ENCODE measurements at places on chromosomes 5 and 9.

DNA sequence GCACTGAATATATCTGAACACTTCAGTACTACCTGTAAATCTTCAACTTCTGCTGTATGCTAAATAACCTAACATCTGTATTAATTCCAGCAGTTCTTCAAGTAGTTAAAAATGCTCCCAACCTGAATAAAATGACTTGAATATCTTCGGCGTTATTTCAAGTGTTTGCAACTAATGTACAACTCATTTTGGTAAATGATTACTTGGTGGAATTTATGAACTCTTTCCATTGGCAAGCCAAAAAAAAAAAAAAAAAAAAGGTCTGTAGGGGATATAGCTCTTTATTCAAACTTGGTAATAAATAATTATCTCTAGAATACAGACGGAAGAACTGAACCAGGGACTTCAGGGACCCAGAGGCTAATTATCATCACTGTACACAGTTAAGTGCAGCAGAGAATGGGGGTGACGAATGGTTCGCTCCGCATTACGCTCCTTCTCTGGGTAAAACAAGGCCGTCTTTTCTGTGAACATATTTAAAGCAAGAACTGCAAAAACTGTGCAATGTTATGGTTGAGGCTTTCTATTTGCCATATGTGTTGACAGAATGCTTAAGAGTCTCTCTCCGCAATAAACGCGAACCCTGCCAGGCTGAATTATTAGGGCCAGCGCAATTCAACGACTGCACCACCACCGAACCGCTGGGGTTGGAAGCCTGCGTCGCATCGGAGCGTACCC is 1.9 kb upstream of the ERBIN start:
- no peak for DNase-seq

DNA sequence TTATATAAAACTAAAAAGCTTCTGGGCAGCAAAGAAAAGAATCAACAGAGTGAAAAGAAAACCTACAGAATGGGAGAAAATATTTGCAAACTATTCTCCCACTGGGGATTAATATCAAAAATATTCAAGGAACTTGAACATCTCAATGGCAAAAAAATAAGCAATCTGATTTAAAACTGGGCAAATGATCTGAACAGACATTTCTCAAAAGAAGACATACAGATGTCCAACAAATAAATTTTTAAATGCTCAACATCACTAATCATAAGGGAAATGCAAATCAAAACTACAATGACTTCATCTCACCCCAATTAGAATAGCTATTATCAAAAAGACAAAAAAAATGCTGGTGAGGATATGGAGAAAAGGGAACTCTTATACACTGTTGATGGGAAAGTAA is 57.2 kb upstream of the SSBP2 start:
- DNase-seq, result no peak

- DNase-seq, result no peak
Measured at GRCh38 chr5:73943397-73943796, 317.4 kb downstream of the ARHGEF28 start.

GRCh38 chr9:90998573-90998972 is 197.0 kb downstream of the SYK start:
- no peak for DNase-seq

DNA sequence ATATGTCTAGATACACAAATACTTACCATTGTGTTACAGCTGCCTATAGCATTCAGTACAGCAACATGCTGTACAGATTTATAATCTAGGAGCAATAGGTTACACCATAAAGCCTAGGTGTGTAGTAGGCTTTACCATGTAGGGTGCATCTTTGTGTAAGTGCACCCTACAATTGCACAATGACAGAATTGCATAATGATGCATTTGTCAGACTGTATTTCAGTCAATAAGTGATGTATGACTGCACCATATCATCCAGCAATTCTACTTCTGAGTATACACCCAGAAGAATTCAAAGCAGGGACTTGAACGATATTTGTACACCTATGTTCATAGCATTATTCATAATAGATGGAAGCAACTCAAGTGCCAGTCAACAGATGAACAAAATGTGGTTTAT is 100.4 kb upstream of the SLC44A1 start:
- no peak for DNase-seq

- no peak for DNase-seq
Measured at GRCh38 chr5:89282554-89283510, 399.8 kb upstream of the MEF2C start.

DNA sequence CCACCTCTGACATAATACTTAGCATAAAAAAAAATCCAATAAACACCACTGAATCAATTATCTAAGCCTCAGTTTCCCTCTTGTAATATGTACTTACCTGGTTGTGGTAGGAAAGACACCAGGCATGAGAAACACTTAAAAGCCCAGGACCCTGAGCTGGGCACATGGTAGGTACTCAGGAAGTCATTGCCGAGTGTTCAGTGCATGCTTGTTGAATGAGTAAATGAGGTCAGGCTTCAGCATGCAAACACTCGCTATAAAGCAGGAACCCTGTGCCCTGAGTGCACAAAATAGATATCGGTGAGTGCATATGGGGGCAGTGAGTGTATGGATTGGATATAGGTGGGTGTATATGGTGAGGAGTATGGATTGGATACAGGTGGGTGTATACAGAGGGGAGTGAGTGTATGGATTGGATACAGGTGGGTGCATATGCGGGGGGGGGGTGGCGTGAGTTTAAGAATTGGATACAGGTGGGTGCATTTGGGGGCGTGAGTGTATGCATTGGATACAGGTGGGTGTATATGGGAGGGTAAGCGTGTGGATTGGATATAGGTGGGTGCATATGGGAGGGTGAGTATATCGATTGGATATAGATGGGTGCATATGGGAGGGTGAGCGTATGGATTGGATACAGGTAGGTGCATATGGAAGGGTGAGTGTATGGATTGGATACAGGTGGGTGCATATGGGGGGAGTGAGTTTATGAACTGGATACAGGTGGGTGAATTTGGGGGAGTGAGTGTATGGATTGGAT is 194.3 kb upstream of the MSX2 start:
- no peak for DNase-seq

DNA sequence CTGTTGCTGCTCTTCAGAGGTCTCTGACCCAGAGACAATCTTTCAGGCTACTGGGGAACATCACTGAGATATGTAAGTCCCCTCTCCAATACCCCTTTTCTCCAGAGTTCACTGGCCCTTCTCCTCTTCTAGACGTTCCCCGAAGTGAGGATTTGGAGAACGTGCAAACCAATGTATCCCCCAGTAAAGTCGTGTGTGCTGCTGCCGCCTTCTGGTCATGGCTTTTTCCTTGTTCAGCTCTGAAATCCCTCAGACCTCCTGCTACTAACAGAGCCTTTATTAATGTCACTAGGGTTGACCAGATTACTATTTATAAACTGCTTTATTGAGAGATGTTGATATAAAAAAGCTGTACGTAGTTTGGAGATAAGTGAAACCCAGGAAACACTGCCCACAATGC is 1028.6 kb downstream of the CDH9 start:
- no peak for DNase-seq

DNA sequence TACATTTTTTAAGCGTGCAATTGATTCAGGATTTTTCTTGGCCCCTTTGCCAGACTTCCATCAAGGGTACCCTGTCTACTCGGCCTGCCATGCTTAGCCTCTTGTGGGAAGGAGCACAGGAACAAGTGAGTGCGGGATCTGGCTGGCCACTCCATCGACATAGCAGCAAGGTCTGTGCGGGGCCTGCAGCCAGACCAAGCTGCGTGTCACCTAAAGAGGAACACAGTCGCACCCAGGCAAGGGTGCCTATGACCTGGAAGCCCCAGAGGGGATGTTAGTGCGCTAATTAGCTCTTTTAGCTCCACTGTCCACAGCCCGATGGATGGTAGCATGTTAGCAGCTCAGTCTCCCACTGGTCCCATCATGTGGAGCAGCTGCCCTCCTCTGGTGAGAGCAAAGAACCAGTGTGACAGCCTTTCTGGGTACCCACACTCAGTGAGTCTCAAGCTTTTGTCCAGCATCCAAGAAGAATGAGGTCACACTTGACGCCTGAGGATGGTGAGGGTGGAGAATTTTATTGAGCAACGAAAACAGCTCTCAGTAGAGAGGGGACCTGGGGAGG is 38.7 kb downstream of the FTMT start:
- no peak for DNase-seq

DNA sequence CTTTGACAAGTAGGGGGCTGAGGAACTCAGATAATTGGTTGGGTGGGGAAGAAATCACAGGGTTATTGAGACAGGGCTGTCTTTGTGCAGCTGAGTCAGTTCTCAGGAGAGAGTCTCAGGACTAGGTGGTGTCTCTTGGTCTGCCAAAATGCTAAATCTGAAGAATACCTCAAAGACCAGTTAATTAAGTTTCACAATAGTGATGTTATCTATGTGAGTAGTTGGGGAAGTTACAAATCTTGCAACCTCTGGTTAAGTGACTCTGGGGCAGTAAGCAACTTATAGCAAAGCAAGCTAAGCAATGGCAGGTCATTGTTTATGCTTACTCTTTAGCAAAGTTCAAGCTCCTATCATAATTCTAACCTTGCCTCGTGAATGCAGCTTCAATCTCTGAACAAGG is 53.6 kb downstream of the GIN1 start:
- no peak for DNase-seq

DNA sequence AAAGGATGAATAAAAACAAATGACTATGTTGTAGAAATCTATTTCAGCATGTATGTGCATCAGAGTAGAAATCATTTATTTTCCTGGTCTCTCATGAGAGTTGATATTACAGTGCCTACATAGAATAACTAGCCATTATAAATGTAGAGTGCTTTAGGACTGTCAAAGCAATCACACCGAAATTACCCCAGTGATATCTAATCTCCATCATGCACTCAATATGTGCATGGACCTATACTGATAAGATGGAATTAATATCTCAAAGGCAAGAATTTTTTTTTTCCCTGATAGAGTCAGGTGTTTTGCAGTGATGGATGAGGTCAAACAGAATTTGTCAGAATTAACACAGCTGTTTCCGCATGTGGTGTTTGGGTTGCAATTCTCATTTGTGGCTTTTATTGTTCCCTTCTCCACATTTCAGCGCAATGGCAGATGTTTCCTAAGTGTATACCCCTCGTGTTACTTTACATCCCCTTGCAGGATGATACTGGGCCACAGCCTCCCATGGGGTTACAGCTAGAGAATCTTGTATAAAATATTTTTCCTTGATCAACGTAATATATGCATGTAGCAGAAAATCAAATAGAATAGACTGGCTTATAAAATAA is 298.8 kb downstream of the RASEF start:
- no peak for DNase-seq

GRCh38 chr5:68377733-68378132 is 162.2 kb downstream of the PIK3R1 start:
- DNase-seq, result no peak

DNA sequence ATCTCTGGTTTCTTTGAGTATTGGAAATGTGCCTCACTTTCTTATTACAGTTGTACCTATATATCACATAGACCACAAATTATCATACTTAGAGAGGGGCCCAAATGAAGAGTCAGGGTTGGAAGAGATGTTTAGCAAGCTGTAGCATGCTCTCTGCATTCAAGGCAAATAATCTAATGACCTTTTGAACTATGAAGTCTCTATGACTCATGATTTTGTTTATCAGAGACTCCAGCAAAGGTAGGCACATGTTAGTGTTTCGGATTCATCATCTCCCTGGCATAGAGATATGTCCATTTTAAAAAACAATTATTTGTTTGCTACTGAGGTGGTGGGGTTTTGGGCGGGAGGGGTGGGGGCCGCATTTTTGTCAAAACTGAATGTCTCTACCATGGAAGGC is 2000.1 kb downstream of the EFNA5 start:
- no peak for DNase-seq

GRCh38 chr9:137390553-137391410 is 32.2 kb downstream of the EXD3 start:
- no peak for DNase-seq

GRCh38 chr5:168676501-168676900 is 97.3 kb upstream of the PANK3 start:
- DNase-seq, result no peak

DNA sequence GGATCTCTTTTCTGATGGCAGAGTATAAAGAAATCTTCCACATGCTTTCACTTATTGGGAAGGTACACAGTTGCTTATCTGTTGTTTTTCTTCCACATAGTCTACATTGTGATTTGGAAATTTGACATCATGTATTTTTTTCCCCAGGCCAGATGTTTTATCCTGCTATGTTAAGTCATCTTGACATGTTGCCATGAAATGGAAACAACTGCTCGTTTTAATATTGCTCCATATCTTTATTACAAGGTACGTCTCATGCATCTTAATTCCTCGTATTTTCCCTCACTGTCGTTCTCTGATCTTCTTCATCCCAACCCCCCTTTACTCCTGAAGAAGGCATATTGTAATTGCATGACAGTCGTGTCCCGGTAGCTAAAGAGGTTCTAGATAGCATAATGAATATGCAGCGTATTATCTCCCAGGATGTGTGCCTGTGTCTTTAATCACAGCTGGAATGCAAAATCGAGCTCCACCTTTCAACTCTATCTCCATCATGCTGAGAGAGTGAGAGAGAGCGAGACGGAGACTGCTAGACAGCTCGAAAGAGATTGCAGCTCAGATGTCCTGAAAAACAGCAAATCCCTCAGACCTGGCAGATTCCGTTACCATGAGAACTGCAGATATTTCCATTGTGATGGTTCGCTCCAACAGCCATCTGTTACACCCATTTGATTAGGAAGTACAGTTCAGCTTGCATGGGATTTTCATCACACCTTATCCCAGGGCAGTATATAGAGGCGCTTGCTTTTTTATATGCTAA is 281.7 kb downstream of the TMEM38B start:
- DNase-seq, result no peak

Data from T follicular helper cell (primary cell).